ENCODE measurements at places on chromosomes 2 and 18.

- DNase-seq: no peak
Observed at GRCh38 chr2:26479789-26480565, 2.1 kb upstream of the OTOF start.

GRCh38 chr2:240810621-240811020 is 9.4 kb downstream of the KIF1A start:
- DNase-seq: no peak

DNA sequence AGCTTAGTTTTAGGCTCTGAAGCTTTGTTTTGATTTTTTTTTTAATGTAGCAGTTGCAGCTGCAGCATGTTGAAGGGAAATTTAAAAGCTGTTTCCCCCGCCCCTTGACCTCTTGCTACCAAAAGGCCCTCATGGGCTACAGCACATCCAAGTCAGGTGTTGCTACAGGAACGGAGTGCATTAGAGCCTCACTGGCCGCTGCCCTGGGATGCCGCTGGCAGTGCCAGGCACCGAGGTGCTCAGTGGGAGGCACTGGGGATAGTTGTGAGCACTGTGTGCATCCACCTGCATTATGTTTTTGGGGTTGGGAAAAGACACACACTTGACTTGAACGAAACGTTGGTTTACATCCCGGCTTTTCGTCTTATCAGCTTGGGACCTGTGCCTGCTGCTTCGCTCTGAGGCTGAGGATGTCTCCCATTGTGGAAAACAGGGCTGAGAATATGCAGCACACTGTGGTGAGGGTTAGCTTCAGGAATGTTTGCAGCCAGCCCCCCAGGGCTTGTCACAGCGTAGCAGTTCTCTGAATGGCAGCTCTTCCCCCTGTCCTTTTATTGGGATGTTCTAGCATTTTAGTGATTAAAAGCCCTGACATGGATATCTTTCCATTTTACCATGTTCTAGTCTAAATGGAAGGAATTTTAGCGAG is 24.1 kb downstream of the DCDC2C start:
- no peak for DNase-seq

GRCh38 chr2:1839066-1839756 is 94.9 kb upstream of the PXDN start:
- no peak for DNase-seq

- peak; percentile 34 for DNase-seq
Observed at GRCh38 chr18:11676867-11677266, 12.2 kb upstream of the GNAL start.

DNA sequence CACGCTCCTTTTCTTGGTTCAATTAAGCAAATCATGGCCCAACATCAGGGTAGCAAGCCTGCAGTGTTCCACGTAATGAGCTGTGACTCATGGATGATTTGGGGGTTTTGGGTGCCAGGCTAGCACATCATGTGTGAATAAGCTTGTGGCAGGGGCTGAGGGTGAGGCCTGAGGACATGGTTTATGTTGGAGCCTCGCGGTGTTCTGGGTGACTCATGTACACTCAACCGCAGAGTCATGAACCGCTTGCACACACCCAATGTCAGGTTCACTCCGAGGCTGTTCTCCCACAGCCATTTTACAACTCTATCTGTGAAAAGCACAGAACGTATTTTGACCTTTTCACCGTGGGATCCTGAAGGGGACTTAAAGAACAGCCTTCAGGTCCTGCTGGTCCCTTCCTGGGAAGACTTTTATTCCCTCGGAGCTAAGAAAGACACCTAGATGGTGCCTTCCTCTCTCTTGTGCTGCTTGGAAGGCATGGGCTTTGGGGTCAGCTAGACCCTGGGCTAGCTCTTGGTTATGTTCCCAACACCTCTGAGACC is 139.9 kb upstream of the ZEB2 start:
- DNase-seq: peak; percentile 28

- DNase-seq: no peak
Observed at GRCh38 chr2:5370158-5370557, 322.0 kb upstream of the SOX11 start.

DNA sequence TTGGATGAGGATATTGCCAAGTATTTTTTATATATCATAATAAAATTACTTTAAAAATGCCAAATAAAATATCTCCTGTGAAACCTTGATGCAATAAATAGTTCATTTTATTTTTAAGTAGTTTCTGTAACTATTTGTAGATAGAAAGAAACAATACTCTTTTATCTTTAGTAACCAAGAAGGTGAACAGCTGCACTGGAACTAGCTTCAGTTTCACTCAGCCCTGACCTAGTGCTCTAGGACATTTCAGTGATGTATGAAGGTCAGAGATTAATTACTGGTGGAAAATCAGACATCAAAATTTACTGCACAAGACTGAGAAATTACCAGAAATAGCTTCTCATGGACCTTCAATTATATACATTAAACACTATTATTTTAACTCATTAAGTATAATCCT is 1305.0 kb downstream of the CNTNAP5 start:
- DNase-seq: no peak

GRCh38 chr2:241818229-241818942 is 9.4 kb downstream of the NEU4 start:
- DNase-seq: peak; percentile 14

DNA sequence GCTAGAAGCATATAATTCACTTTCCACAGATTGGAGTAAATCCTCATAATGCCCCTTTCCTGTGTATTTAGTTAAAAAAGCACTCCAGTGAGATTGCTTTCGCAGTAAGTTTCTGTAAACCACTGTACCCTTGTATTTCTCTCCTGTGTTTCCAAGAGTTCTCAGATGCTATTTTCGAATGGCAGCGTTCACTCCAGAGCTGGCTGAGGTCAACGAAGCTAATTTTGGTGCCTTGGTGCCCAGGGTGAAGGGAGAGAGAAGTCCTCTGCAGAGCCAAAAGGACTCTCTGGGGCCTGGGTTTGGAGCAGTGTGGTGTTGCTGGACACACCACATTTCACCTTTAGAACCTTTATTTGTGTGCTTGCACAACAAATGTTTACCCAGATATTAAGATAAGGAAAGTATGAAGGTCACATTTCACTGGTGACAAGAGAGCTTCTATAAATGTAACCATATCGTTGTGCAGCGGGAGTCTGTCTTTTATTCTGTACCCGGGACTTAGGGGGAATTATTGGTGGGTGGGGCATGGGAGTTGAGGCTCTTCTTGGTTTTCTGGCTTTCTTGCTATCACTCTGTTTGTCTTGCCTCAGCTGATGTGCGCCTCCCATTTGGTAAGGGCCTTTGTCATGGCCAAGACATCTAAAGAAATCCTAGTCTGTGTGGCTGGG is 9.9 kb downstream of the EPAS1 start:
- DNase-seq: no peak

DNA sequence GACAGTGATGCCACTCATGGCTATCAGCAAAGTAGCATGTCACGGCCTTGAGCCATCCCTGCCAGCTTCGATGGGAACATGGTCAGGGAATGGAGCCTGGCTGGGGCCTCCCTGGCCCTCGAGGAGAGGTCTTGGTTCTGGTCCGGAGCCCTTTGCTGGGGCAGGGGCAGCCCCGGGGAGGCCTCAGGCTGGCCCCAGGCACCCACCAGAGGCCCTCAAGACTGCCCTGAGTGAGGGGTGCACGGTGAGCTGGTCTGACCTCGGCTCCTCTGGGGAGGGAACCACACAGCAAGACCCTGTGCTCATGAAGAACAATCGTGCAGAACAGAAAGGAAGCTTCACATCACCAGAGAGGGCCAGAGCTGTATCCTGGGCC is 75.2 kb upstream of the OTOS start:
- DNase-seq: no peak

- DNase-seq: peak; percentile 81
Observed at GRCh38 chr2:18987592-18988073, 370.8 kb downstream of the OSR1 start.

GRCh38 chr18:30385684-30386083 is 656.9 kb downstream of the DSC3 start:
- DNase-seq: no peak

DNA sequence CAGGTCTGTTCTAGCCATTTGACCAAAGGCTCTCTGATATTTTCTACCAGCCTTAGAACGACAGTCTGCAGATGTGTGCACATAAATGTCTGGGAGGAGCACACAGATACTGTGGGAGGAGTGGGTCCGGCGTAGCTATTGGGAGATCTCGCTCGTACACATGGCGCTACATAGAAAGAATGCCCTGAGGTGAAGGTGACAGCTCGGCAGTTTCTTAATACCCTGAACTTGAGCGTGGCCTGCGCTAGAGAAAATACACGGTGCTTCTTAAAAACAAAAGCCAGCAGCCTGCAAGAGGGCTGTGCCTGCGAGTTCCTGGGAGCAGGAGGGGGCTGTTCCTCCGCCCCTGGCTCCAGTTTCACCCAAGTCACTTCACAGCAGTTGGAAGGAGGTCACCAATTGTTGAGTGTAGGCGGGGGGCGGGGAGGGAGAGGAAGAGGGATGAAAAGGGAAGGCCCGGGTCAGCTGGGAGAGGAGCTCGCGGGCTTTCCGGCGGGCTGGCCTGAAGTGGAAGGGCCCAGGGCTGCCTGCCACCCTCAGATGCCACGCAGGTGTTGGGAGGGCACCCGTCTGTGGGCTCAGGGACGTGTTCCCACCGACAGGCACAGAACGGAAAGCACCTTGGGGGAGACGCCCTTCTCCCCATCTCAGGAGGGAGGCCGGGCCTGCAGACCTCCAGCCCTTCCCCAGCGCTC is 124.7 kb upstream of the ZNF516 start:
- peak; percentile 62 for DNase-seq

- DNase-seq: no peak
Observed at GRCh38 chr2:10980886-10981425, 69.2 kb downstream of the KCNF1 start.

DNA sequence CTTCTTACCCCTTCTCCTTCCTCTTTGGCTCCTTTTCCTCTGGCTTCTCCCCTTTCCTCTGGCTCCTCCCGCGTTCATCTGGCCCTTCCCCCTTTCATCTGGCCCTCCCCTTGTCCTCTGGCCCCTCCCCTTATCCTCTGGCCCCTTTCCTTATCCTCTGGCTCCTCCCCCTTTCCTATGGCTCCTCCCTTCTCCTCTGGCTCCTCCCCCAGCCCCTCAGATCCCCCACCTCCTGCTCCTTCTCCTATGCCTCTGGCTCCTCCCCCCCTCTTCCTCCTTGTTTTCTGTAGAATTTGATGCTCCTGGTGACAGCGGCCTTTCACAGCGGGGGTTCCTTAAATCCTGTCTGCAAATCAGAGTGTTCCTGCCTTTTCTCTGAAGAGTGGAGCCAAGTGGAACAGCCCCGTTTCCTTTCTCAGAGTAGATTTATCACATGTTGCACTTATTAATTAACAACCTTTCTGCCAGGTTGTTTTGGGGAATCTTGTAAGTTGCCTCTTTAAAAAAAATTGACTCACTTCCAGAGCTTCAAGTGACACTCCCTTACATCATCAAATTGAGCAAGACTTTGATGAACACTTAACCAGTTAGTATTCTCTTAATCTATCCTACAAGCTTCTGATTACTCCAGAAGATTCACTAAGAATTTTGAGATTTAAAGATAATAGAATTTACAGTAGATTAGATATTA is 27.9 kb downstream of the FABP1 start:
- no peak for DNase-seq

- no peak for DNase-seq
Observed at GRCh38 chr2:182435754-182436153, 8.9 kb upstream of the PDE1A start.

GRCh38 chr2:197577446-197577845 is 61.6 kb downstream of the MOB4 start:
- no peak for DNase-seq

DNA sequence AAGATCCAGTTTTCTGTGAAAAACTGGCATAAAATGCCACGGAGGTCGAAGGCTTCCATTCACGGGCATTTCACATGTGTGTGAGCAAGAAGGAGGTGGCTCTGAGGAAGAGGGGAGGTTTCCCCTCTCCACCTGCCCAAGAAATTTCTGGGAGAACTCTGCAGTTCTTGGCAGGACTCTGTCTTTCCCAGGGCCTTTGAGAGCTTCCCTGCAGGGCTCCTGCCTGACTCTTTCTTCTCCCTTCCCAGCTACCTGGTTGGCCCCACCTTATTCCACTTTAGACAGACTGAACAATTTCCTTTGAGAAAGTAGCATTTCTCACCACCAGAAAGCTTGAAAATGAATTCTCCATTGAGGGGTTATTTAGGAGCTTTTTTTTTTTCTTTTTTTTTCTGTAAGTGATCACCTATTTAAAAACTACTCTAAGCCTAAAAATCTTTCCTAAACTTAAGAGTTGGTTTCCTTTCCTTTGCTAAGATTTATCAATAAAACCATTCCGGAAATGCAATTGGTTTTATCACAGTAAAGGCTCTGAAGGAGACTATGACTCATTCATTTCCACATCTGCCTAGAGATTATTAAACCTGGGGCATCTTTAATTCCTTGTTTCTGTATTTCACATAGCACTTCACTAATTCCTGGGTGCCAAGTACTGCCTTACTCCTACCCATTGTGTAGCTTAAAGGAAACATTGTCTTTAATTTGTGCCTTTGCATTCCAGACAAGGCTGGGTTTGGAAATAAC is 59.3 kb downstream of the UNC80 start:
- no peak for DNase-seq

- no peak for DNase-seq
Observed at GRCh38 chr2:120257522-120257921, 4.9 kb downstream of the RALB start.

GRCh38 chr2:59567151-59567550 is 986.3 kb downstream of the BCL11A start:
- no peak for DNase-seq

GRCh38 chr18:56825321-56825720 is 174.2 kb downstream of the WDR7 start:
- no peak for DNase-seq

GRCh38 chr2:170086751-170087412 is 91.1 kb upstream of the MYO3B start:
- DNase-seq: no peak

DNA sequence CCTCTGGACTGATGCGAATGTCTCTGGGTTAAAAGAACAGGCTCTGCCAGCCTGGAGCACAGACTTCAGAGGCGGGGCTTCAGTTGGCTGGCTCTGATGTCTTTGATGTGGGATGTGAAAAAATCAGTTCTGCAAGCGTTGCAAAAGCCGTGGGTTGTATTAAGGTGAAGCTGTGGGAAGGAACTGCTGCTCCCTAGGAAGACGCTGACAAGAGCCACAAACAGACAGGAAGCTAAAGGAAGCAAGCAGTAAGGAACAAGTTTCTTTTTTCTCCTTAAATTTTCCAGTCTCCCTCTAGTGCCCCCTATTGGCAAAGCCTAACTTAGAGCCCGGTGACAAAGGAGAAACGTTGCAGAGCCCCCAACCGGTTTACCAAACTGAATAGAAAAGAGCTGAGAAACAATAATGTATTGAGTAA is 239.0 kb downstream of the CCDC178 start:
- no peak for DNase-seq

- DNase-seq: no peak
Observed at GRCh38 chr2:74199275-74199701, 873 bp downstream of the MTHFD2 start.

- no peak for DNase-seq
Observed at GRCh38 chr2:67727131-67727530, 330.0 kb downstream of the ETAA1 start.

DNA sequence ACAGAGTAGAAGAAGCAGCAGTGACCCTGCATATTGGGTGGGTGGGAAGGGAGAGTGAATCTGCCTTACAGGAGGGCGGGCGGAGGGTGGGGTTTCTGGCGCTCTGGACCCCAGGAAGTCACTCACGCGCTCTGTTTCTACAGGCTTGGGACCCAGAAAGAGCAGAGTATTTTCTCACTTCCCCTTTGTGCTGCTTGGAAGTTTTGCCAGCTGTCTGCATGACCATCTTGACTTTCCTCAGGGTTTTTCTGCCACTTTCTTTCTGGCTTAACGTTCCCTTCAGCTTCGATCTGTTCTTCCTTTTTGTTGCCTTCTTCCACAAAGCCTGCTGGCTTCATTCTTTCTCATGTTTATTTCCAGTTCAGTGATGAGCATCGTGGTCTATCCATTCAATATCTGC is 383.1 kb downstream of the GALR1 start:
- no peak for DNase-seq

- DNase-seq: no peak
Observed at GRCh38 chr2:182941121-182941722, 74.8 kb upstream of the FRZB start.
